Activated CD4-positive, alpha-beta T cell treated with anti-CD3 and anti-CD28 coated beads, Interleukin-2, amount 10 ng/mL, durations not matched to agents 24 days and 14 days (primary cell): ENCODE measurements at places on chromosomes 2 and 18.

GRCh38 chr2:30371772-30372373 lies 75.2 kb upstream of the LCLAT1 start:
- DNase-seq, result no peak

DNA sequence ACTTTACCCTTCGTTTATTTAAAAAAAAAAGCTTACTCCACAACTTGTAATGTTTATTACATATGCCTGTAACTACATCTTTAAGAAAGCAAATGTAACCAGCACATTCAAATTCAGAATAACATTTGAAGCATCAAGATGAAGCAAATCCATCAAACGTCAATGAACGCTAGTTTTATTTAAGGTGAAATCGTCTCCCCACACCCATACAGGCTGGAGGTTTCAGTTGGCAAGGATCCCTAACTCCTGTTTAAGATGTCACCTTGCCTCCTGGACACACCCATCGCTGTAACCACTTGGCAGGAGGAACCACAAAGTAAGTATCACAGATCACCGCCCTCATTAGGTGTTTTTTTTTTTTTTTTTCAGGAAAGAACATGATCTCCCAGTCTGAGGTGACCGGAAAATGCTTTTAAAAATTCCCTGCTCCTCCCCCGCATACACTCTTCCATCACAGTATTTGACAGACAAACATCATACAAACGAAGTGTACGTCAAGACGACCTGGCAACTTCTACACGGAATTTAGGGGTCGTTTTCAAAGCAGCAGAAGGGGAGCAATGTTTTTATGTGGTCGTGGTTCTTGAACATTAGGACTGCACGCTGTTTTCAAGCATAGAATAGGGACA lies 19.7 kb upstream of the STPG4 start:
- DNase-seq, result peak; percentile 77

DNA sequence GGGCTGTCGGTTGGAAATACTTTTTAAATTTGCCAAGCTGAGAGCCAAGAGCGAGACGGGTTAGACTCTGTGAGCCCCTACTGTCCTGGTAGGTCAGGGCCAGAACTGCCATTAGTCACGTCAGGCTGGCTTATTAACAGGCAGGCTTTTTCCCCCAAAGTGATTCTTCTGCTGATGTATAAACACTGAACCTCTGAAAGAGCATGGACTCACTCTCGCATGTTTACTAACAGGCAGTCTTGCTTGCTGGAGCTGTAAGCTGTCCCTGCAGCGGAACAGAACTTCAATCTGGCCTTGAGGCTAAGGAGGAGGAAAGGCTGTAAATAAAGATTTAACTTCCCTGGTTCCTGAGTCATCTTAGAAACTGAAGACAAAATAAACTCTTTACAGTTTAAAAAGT lies 288.4 kb downstream of the PIEZO2 start:
- DNase-seq, result no peak

DNA sequence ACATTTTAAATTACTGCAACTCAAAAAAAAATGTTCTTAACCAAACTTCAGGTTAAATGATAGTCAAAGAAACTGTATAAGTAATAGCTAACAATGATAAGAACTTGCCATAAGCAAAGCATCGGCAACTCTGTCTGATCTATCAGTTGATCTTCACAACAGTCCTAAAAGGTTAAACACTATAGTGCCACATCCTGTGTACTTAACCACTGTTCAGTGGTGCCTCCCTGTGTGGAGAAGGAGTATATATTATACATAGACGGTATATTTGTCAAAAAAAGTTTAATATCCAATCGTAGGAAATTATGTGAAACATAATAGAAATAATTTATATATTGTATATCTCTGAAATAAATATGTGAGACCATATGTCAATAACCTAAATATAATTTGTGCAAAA lies 13.0 kb downstream of the DTNA start:
- DNase-seq, result no peak

- DNase-seq, result no peak
Observed at GRCh38 chr18:670522-670921, 13.1 kb downstream of the TYMS start.

- no peak for DNase-seq
Observed at GRCh38 chr18:25141886-25142285, 210.1 kb downstream of the ZNF521 start.

DNA sequence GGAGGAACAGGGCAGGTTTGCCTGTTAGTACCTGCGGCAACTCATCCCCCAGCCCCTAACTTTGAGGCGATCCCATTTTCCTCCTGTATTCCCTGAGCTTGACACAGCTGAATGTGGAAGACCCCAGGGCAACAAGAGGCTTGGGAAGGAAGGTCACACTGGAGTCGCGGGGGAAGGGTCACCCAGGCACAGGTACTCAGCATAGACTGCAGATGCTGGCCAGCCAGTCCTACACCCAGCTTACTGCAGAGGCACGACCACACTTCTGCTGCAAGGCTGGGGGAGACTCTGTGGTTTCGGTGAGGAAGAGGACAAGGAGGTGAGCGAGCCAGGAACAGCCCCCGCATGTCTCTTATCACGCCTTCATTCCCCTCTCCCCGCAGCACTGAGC lies 91.5 kb downstream of the MALT1 start:
- peak; percentile 54 for DNase-seq

DNA sequence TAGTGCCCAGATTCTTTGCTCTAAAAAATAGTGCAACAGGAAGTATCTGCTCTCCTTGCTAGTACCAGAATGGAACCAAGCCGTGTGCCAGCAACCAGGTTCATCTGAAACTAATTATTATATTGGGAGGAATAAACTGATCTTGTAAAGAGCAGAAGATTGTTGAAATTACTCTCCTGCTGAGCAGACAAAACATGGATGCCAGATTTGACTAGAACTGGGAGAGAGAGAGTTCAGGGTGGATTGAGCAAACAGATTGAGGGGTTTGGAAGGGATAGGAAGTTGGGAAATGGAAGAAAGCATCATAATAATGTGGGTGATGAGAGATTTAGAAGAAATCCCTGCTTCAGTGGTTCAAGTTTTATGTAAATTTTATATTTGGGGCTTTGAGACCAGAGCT lies 160.1 kb upstream of the RASGRP3 start:
- peak; percentile 10 for DNase-seq

DNA sequence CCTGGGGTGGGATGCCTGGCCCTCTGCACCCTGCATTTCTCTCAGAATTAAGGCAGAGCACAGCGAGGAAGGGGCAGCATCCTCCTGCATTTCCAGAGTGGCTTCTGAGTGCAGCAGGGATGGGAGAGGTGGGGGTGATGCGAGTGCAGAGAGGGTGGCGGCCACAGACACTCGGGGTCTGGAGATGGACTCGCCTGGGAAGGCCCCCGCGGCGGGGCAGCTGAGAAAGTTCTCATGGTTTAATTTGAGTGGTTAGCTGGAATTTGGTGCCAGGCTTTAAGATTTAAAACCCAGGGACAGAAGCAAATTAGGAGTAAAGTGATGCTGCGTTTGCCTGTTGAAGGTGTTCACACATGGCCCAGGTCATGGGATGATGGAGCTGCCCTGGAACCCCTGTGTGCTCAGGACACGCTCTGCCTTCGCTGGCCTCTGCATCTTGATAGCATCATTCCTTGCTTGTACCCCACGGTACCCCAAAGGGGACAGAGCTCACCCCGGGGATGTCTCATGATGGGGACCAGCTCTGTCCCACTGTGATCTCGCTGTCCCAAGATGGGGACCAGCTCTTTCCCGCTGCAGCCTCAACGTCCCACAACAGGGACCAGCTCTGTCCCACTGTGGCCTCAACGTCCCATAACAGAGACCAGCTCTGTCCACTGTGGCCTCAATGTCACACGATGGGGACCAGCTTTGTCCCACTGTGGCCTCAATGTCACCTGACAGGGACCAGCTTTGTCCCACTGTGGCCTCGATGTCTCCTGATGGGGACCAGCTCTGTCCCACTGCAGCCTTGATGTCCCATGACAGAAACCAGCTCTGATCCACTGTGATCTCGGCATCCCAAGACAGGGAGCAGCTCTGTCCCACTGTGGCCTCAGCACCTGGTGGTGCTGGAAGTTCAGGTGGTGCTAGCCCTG lies 27.5 kb downstream of the TMEM18 start:
- peak; percentile 37 for DNase-seq

- no peak for DNase-seq
Observed at GRCh38 chr2:30628341-30628740, 178.9 kb downstream of the CAPN13 start.

- no peak for DNase-seq
Observed at GRCh38 chr18:79939096-79939495, 12.4 kb downstream of the SLC66A2 start.

DNA sequence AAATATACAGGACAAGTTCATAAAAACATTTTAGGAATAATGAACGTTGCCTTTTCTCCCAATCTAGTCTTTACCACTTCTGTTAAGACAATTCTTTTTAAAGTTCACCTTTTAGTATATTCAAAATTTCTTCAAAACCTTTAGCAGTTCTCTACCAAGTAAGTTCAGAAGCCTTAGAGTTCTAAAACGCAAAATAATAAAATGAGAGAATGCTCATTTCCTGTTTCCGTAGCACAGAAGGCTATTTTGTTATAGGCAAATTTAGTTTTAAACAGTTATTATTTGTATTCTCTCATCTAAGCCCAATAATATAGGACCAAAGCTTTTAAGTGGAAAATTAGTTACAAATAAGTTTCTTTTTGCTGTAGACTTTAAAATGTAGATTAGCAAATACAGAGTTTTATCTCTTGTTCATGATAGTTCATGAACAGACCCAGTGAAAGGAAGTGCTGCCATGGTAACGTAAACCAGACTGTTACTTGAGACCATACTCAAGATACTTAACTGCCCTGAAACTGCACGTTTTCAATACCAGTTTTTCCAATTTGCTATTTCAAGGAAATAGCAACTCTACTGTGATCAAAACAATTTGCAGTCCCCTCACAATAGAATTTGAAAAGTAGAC lies 173.1 kb upstream of the STON1 start:
- peak; percentile 85 for DNase-seq

- no peak for DNase-seq
Observed at GRCh38 chr2:190250421-190250820, 69.2 kb downstream of the HIBCH start.

DNA sequence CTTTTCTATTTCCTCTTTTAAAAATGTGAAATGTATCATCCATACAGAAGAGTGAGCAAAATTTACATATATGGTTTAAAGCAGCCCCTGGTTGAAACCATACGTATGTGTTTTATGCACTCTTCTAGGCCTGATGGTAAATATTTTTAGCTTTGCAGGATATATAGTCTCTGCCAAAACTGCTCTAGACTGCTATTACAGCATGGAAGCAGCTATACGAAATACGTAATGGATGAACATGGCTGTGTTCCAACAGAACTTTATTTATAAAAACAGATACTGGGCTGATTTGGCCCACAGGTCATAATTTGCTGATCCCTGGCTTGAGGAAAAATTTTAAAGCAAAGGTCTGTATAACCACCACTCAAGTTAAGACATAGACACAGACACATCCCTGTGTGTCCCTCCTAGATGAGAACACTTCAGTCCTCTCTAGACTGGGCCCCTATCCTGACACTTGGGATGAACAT lies 42.5 kb upstream of the ATP8B1 start:
- DNase-seq, result no peak

- no peak for DNase-seq
Observed at GRCh38 chr2:57892920-57893319, 153.7 kb upstream of the VRK2 start.

- DNase-seq, result no peak
Observed at GRCh38 chr2:231418820-231419640, 23.5 kb downstream of the B3GNT7 start.

GRCh38 chr2:29011418-29012060 lies 30.4 kb downstream of the TOGARAM2 start:
- peak; percentile 82 for DNase-seq

GRCh38 chr2:236601316-236602202 lies 31.9 kb downstream of the ACKR3 start:
- DNase-seq, result no peak

DNA sequence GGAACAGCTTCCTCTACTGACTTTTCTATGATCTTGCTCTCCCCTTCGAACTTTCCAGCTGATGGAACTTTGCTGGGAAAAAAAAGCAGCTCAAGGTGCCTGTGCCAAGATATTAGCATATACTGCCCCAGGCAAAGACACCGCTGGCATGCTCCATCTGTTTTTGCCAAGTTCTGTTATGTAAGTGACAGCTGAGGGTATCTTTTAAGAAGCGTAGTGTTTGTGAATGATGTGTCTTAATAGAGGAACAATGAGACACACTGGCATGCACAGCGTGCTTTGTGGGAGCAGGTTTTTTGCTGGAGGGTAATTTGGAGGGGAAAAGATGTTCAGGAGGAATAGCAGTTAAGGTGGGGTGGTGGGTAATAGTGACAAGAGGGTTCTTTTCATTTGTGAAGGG lies 47.8 kb downstream of the SLC4A3 start:
- DNase-seq, result no peak

GRCh38 chr2:29753671-29754444 lies 167.5 kb downstream of the ALK start:
- DNase-seq, result no peak

- no peak for DNase-seq
Observed at GRCh38 chr2:44722026-44722625, 219.4 kb upstream of the SIX3 start.

GRCh38 chr2:20596193-20596972 lies 54.5 kb downstream of the HS1BP3 start:
- DNase-seq, result no peak

DNA sequence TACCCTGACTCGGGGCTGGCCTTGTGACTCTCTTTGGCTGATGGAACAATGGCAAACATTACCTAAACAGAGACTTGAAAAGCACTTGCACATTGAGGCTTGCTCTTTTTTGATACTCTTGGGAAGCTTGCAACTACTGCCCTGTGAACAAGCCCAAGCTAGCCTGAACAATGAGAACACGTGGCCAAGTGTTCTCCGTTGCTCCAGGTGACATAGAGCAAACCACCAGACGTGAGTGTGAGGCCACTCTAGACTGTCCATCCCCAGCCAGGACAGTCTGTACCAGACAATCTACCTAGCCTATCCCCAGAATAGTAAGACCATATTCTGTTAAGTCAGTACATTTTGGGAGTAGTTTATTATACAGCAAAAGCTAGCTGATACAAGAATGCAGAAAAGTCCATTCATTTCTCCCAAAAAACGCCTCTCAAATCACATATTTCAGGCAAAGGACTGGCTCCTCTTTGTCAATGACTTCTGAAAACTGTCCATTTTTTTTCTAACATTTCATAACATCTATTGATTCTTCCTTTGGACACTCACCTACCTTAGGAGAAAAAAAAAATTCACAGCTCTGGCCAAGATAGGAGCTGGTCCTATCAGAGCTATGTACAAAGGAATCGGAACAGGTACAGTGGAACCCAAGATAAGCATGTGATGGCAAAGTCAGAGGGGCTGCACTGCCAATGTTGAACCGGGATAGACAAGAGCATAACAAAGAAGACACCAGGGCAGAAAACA lies 142.1 kb upstream of the PKDCC start:
- DNase-seq, result no peak

GRCh38 chr2:37506407-37507050 lies 162.1 kb downstream of the QPCT start:
- DNase-seq, result no peak

DNA sequence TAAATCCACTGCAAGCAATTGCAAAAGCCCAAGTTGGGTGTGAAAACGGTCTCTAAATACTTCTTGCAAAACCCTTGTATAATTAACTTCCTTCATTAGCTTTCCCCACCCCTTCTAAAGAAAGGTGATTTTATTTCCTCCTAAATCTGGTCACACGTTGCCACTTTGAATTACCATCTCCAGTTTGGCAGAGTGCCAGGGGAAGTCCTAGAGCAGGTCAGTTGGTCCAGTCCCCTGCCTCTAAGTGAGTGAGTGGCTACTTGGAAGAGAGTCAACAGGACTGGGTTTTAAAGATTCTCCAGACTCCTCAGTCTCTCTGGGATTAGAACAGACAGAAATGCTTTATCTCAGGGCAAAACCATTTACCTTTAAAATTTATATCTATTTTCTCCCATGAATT lies 18.7 kb upstream of the LYPD6B start:
- DNase-seq, result no peak

- DNase-seq, result no peak
Observed at GRCh38 chr2:85994897-85995647, 106.3 kb upstream of the ST3GAL5 start.
